ENCODE measurements at places on chromosomes 2 and 18.

DNA sequence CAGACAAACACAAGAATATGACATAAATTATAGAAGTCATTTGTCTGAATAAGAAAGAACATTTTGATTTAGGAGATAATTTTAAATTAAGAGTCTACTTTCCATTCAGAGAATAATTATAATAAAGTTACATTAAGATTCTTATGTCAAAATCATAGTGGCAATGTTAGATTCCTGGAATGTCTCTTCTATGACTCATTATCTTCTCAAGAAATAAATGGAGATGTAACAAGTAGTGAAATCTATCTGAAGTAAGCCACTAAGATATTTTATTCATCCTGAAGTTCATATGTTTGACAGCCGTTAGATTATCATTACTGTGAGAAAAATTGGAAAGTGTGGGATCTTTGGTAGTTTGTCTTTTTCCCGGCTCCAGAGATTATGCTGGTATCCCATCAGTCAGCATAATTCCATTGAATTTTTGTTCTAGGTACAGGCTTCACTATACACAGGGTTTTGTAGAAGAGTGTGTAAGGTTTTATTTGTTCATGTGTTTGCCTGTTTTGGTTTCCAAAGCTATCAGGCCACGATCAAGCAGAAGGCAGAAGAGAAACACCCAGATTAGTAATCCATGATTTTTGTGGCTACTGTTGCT is 1246.6 kb upstream of the LRRTM1 start:
- DNase-seq = no peak

- no peak for DNase-seq
Measured at GRCh38 chr18:23668731-23669130, 6.0 kb upstream of the ANKRD29 start.

GRCh38 chr2:164661349-164661748 is 40.1 kb upstream of the GRB14 start:
- no peak for DNase-seq

- DNase-seq = no peak
Measured at GRCh38 chr2:30981096-30981495, 157.1 kb downstream of the GALNT14 start.

DNA sequence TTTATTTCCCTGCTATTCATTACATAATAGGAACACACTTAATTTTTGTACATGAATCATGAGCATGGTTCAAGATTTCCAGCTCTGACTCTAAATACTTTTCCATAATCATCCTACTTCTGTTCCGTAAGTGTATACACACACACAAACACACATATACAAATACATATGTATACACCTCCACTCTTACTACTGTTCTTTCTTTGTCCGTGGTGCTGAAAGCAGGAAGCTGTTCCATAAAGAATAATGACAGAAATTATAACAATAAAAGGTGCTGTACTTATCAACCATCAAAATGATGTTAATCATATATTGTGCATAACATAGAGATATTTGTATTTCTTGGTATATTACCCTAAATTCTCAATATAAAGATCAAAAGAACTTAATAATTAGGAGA is 776.9 kb downstream of the DPP10 start:
- DNase-seq = no peak

GRCh38 chr2:145750612-145751011 is 1230.7 kb upstream of the ZEB2 start:
- DNase-seq = no peak

DNA sequence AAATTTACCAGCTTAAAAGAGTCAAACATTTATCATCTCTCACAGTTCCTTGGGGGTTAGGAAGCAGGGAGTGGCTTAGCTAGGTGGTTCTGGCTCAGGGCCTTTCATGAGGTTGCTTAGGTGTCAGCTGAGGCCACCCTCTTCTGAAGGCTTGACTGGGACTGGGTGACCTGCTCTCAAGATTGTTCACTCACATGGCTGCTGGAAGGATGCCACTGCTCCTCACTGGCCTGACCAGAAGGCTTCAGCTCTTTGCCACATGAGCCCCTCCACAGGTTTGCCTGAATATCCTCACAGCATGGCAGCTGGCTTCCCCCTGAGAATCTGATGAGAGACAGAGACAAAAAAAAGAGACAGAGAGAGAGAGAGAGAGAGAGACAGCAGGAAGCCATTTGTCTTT is 17.3 kb upstream of the RNF152 start:
- DNase-seq = no peak

GRCh38 chr2:161423421-161424393 is 7.6 kb downstream of the TBR1 start:
- no peak for DNase-seq

DNA sequence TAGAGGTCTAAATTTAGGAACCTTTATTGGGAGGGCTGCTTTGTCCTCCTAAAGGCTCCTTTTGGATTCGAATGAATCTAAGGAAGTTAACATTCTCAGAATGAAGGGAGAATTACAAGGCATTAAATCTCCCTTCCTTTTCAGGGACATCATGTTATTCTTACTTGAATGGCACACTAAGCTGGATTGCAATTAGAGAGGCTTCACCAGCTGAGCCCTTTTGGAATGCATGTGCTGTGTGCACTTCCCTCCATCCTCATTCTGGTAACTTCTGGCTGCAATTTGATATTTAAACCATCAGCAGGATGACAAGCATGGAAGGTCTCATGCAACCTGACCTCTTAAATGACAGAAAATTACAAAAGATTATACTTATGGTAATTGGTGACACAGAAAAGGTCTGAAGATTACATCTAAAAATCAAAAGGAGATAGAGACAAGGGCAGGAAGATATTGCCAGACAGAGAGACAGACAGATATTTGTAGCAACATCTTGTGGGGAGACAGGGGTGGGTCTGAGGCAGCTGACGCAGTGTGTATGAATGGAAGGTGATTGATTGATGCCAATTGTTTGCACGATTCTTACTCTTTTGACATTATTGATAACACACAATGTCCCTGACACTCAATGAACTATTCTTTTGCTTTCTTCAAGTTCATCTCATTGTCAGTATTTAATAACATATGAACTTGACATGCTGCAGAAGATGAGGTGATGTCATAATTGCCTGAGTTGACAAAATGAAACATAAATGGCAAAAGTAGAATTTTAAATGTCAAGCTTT is 570.8 kb upstream of the GYPC start:
- no peak for DNase-seq

DNA sequence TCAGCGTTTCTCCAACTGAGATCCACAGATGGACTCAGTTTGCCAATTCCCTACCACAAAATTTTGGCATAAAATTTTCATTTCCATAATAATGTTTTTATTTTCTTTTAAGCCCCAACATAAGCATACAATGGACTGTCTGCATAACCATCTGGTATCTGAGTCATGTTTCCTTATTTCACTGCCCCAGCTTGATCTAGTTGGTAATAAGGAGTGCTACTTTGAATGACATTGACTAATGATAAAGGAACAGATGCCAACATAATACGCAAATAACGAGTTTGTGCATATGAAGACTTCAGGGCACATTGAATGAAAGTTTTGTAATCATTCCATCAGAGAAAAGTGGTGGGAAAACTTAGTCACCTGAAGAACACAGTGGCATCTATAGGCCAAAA is 8.8 kb upstream of the MBD2 start:
- no peak for DNase-seq

Data from left kidney (tissue), 8 donors.